Right hindlimb (tissue), 1 donor: ENCODE measurements at places on chromosomes 13 and 19.
A peak's percentile ranks its signal among the peaks of the same experiment; 100 is the strongest.

GRCh38 chr19:7830823-7831222 is 805 bp downstream of the EVI5L start:
- no peak for DNase-seq

- DNase-seq = no peak
Observed at GRCh38 chr13:108834193-108834592, 204.8 kb downstream of the MYO16 start.

GRCh38 chr13:27960362-27961226 is 8.5 kb downstream of the CDX2 start:
- no peak for DNase-seq

DNA sequence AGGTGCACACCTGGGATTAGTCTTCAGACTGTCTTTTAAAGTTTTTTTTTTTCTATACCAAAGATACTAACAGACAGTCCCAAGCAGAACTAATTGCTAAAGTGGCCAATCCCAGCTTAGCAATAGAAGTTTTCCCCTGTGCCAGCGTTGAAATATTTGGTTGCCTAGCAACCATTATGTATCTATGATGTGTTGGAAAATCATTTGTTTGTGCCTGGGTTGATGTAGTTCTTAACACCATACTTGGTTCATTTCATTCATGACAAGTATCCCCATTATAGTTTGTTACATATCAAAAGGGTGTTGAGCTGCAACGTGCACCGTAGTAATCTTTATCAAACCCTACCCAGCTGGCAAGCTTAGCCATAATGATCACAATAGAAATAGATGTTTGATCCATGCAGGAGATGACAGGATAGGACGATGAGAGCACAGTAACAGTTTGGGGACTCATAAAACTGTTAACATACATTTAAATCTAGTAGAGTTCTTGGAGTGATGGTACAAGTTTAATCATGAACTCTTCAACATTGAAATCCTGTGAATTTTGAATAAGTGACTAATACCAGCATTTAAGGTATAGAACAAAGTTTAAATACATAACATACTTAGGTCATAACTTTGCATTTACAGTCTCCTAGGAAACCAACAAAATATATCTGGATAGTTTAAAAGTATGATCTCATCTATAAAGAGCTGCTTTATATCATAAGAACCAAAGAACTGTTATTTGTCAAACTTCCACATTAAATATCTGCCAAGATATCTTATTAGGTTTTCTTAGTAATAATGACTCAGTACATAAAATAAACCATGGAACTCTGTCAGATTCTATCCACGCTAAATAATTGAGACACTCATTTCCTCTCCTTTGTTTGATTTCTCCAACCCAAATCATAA is 73.4 kb downstream of the MBNL2 start:
- DNase-seq = peak; percentile 31

DNA sequence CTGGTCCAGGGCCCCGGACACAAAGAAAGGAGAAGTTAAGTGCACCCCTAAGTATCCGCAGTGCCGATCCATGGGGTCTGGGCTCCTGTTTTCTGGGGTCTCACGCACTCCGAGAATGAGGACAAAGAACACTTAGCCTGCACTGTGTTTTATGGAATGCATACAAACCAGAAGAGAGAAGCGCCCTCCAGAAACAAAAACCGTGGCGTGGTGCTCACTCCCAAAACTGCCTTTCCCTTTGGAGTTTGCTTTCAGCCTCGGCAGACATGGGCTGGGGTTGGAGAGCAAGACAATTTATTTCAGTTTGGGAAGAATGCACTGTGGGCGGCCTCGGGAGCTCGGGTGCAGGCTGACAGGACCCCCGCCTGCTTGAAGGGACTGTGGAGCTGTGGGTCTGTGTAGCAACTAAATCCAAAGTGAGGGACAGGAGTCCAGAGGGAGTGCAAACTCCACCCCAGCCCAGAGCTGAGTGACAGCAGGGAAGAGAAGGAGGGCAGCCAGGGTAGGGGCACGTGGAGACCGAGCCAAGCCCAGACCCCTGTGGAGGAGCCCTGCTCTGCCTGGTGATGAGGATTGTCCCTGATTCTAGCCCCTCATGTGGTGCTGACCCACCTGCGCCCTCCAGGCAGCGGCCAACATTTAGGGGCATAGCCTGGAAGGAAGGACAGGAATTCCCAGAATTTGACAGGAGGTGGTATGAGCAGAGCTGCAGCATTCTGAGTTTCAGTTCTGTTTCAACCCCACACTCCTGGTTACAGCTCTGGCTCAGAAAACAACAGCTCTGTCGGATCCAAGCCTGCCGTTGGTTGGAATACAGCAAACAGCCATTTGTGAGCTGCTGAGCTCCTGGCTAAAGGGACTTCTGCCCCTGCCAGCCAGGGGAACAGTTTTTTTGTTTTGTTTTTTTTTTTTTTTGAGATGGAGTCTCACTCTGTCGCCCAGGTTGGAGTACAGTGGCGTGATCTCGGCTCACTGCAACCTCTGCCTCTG is 37.8 kb upstream of the POP4 start:
- no peak for DNase-seq

DNA sequence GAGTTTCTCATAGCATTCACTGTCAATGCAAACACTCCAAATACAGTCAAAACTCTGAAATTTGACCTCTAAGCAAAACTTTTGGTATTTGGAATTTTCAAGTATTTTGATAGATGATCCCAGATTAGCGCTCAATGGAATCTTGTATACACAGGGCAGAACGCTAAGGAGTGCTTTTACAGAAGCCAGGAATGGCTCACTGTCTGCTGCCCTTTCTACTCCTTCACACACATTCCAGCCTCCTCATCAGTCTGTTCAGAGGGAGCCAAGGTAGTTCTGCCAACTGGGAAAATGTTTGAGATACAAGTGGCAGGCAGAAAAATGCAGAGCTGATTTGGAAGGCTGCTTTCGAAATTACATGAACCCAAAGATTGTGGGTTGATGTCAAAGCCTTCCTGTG is 4.4 kb upstream of the STARD13 start:
- no peak for DNase-seq

DNA sequence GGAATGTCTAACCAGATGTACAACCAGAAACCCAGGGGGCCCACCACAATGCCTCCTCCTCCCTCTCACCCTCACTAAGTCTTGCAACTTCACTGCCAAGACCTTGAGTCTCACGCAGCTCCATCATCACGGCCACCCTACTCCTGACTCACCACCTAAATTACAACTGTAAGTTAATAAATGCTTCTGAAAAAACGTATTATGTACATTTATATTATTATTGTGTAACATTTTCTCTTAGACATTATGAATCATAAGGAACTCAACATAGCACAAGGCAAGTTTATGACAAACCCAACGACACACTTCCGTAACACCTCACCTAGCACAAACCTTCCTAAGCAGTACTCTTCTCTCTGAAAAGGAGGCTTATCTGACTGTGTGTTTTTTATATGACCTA is 20.7 kb downstream of the MIPEP start:
- DNase-seq = no peak

- DNase-seq = no peak
Observed at GRCh38 chr19:29842471-29843179, 30.8 kb downstream of the CCNE1 start.

- no peak for DNase-seq
Observed at GRCh38 chr13:20288561-20288960, 56.4 kb upstream of the GJB6 start.

DNA sequence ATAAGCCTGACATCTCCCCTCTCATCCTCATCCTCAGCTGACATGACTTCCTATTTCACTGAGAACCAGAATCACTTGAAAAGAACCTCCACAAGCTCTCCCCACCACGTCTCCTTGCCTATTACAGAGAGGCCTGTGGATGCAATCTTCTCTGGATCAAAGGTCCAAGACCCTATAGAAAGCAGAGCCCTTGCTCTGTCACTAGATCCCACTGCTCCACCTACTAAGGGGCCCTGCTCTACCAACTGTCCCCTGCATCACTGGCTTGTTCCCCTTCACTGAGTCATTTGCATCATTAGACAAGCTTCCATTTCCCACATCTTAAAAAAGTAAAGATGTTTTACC is 40.8 kb downstream of the RCBTB2 start:
- DNase-seq = no peak

- DNase-seq = no peak
Observed at GRCh38 chr13:81927347-81927746, 1586.4 kb upstream of the SPRY2 start.

DNA sequence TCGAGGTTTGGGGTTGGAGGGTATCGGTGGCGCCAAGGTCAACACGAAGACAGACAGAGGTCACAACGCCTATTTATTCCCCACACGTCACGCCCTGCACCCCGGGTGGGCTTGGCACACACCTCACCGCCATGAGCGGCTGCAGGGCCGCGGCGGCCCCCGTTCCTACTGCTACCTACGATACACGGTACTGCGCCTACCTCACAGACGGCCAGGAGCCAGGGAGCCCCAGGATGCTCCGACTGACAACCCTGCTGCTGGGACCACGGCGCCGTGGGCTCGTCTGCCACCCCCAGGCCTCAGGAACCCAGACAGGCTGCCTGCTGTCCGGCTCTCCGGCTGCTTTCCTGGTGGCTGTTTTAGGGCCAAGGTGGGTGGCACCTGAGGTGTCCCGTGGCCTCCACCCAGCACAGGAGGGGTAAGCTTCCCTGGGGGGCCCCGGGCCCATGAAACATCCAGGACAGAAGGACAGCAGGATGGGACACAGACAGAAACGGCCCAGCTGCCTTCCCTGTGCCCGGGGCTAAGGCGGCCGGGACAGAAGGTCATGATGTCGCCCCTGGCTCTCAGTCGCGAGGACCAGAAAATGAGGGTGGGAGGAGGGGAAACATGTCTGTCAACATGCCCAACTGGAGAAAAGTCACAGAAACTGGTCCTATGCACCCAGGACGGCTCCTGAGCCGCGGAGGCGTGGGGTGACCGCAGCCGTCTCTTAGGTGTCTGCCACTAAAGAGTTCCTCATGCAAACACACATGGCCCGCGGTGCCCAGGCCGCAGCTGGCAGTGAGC is 15.0 kb upstream of the SLC39A3 start:
- no peak for DNase-seq

DNA sequence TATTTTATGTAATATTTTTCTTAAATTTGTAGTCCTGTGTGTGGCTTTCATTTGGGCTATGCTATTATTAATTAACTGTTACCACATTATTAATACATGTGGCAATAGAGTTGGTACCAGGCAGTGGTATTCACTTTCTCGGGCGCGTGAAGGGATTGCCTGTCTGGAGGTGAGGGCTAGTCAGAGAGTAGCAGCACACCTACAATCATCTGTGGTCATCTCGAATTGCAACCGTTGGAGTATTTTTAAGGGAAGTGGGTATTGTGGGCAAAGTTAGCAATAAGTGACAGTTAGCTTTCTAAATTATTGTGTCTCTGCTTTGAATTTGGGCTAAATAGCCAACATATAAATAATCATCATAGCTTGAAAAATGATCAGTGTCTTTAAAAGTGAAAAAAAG is 20.0 kb upstream of the GPR18 start:
- no peak for DNase-seq

GRCh38 chr19:39679056-39679790 is 23.5 kb downstream of the LGALS16 start:
- no peak for DNase-seq

DNA sequence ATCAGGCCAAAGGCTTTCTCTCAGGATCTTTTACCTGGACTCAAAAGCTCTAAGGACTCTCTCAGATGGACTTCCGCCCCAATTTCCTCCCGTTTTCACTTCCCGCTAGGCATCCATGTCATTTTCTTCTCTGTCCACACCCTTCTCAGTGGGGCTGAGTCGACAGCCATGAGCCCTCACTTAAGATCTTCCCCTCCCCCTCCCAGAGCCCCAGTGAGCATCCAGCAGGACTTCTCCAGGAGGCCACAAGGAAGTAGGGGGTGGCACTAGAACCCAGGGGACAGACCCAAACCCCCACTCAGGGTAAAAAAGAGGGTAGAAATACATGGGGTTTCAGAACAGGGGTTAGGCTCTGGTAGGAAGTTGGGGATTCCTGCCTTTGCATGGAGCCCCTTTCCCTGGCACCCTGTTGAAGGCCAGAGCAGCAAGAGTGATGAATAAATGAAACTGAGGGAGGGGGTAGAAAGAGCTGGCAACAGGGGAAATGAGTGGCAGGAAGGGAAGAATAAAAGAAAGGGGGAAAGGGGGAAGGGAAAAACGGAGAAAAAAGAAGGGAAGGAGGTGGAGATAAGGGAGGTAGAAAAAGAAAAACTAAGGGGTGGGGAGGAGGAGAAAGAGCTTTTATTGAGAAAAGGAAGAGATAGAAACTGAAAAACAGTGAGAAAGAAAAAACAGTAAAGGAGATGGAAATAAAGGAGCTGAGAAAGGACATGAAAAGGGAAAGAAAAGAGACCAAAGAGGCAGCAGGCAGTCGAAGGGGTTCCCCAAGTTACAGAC is 42.3 kb downstream of the DEDD2 start:
- DNase-seq = no peak

GRCh38 chr19:850221-850978 is 1.7 kb upstream of the ELANE start:
- DNase-seq = peak; percentile 88

DNA sequence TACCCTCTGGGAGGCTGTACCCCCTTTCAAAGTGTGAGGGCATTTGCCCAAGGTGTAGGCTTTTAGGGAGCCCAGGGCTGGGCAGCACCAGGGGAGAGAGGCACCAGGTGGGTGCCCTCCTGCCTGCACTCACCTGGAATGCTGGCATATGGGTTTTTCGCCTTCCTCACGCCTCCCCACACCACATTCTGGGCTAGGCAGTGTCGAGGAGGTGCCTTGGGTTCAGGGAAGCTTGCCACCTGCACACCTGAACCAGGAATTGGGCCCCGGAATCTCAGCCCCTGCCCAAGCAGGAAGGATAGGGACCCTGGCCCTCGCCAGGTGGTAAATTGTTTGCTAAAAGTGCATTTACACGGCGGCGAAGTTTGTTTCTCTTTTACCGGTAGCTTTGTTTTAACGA is 5.1 kb upstream of the TSHZ3 start:
- no peak for DNase-seq

DNA sequence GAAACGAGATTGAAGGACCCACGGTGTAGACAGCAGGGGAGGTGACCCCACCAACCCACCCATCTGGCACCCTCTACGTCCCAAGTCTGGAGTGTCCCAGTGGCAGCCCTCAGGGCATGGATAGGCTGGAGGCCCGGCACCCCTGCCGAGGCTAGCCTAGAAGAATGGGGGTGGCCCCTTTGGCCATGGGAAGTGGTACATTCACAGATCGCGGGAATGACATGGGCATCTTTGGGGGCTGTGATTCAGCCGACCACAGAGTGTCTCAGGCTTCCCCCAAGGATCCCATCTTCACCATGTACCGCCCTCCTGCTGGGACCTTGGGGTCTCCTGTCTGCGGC is 11.3 kb upstream of the MKNK2 start:
- no peak for DNase-seq

DNA sequence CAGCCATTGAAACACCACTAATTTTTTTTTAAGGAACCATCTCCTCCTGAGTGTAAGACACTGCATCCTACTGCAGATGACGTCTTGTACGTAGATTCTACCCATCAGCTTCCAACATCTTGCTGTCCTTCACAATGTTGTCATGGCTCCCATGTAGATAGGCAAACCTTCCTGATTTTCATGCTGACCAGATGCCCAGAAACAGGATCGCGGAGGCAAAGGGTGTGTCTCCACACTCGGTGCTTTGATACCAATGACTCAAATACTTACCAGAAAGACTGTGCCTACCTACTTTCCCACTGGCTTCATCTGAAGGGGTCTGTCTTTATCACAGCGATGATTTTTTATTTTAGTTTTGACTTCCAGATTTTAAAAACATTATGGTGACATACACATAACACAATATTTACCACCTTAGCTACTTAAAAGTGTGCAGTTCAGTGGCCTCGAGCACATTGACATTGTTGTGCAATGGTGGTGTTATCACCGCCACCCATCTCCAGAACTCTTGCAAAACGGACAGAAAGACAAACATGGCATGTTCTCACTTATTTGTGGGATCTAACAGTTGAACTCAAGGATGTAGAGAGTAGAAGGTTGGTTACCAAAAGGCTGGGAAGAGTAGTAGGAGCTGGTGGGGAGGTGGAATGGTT is 94.0 kb upstream of the PEG3 start:
- DNase-seq = no peak
